GM12892 (cell line): ENCODE measurements at places on chromosomes 5 and 9.

DNA sequence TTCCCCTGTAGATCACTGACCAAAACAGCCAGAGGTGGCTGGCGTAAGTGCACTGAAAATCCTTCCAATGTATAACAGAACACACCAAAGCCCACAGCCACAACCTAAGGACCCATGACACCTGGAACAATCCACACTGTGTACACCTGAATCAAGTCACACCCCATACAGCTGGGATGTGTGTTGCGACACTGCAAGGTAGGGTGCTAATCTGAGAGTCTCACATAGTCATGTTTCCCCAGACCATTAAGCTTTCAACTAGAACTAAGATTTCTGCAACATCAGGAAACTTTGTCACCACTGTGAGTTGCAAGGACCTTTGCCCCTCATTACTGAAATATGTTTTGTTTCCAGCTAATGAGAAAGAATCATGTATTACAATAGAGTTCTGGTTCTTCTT, 59.4 kb downstream of the MED27 start:
- no peak for DNase-seq

- no peak for DNase-seq
Measured at GRCh38 chr9:69678843-69679538, 6.8 kb upstream of the APBA1 start.

GRCh38 chr9:105437704-105438103, 10.1 kb upstream of the FSD1L start:
- DNase-seq = no peak

DNA sequence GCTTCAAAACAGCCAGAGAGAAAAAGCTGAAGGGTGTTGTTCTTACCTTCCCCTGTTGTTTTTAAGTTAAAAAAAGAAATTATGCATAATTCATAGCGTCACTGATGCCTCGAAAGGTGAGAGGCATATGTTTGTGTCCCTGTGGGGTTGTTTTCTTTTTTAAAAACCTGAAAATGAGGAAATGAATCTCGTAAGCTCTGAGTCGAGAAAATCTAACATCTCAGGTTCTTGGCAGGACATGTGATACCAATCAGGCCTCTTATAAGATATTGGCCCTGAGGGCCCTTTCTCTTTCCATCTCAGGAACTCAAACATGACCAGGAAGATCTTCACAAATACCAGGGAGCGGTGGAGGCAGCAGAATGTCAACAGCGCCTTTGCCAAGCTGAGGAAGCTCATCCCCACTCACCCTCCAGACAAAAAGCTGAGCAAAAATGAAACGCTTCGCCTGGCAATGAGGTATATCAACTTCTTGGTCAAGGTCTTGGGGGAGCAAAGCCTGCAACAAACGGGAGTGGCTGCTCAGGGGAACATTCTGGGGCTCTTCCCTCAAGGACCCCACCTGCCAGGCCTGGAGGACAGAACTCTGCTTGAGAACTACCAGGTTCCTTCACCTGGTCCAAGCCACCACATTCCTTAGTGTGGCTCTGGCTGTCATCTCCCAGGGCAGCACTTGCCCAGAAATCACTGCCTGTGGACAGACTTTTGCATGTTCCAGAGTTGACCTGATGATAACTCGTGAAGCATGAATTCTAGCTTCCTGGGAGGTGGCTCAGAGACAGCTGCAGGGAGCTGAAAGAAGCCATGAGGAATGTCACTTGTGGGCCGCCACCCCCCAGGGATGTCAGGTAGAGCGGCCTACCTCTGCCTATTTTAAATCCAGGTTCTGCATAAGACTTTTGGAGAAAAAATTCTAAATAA, at the start of gene TAL2:
TSS of gene TAL2 (plus strand) at position 274 of the 921 bp plus-strand sequence. CDS start at position 314, 40 bp downstream.
- DNase-seq = no peak

DNA sequence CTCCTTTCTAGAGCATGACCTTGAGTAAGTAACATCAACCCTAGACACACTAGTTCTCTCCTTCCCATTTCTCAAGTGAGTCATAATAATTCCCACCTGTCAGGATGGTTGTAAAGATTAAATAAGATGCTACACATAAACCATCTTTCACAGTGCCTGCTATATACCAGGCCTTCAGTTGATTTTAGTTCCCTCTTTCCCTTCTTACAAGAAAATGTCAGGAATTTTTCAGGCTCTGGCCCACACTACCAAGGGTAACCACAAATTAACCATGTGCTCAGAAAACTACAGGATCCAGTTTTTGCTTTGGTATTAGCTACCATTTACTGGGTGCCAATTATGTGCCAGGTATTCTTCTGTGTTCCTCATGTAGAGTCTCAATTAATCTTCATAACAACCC, 42.7 kb upstream of the RARS1 start:
- no peak for DNase-seq

GRCh38 chr5:171149333-171149732, 159.7 kb upstream of the TLX3 start:
- DNase-seq = no peak

DNA sequence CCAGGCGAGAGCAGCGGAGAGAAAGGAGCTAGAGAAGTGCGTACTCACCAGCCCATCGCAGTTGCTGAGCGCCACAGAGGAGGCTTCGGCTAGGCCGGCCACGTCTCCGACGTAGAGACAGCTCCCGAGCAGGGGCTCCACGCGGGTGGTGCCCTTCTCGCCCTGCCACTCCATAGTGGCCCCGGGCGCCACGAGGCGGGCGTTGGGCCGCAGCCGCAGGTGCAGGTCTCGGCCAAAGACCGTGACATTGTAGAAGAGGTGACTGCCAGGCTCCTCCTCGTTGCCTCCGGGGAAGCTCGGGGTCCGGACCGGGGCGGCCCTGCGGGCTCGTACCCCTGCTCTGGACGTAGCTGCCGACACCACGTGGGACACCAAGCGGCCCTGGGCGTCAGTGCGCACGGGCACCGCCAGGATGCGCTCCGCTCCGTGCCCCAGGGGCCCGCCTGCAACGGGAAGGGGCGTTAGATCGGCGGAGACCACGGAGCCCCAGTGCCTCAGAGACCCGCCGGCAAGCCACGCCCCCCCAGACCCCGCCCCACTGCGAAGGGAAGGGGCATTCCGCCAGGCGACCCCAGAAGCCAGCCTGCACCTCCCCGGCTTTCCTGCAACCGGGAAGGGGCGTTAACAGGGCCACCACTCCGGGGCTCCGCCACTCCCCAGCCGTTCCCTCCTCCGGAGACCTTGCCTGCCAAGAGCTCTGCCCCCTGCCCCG, 1.4 kb downstream of the ADAMTS2 start:
- no peak for DNase-seq

DNA sequence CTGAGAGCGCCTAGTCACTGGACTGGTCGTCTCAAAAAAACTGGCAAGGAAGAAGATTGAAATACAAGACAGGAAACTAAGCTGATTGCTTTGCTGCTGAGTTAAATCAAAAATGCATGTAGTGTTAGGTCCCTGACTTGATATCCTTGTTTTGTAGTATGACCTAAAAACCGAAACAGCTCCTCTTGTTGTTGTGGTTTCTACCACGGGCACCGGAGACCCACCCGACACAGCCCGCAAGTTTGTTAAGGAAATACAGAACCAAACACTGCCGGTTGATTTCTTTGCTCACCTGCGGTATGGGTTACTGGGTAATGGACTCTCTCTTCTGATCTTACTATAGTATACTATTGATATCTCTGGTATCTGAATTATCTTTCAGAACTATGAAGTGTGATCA, 4.3 kb downstream of the MTRR start:
- no peak for DNase-seq

DNA sequence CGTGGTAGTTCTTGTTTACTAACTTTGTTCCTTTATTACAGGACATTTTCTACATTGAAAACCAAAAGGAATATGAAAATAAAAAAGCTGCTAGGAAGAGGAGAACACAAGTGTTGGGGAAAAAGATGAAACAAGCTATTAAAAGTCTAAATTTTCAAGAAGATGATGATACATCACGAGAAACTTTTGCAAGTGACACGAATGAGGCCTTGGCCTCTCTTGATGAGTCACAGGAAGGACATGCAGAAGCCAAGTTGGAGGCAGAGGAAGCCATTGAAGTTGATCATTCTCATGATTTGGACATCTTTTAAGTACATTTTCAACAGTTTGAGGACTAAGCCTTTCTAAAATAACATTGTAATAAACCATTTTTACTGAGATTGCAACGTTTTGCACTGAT, 23.8 kb downstream of the PHAX start:
- no peak for DNase-seq

GRCh38 chr5:112923988-112924387, 2.0 kb upstream of the REEP5 start:
- no peak for DNase-seq

DNA sequence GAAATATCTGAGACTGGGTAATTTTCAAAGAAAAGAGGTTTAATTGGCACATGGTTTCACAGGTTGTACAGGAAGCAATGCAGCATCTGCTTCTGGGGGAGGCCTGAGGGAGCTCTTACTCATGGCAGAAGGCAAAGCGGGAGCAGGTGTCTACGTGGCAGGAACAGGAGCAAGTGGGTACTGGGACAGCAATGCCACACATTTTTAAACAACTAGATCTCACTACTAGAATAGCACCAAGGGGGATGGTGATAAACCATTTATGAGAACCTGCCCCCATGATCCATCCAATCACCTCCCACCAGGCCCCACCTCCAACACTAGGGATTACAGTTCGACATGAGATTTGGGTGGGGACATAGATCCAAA, 47.6 kb upstream of the HOMER1 start:
- no peak for DNase-seq

- no peak for DNase-seq
Measured at GRCh38 chr5:131783874-131784273, 12.9 kb downstream of the FNIP1 start.

GRCh38 chr5:138241688-138242571, 28.8 kb upstream of the CDC23 start:
- DNase-seq = no peak

GRCh38 chr5:77791356-77791755, 15.2 kb upstream of the TBCA start:
- no peak for DNase-seq

DNA sequence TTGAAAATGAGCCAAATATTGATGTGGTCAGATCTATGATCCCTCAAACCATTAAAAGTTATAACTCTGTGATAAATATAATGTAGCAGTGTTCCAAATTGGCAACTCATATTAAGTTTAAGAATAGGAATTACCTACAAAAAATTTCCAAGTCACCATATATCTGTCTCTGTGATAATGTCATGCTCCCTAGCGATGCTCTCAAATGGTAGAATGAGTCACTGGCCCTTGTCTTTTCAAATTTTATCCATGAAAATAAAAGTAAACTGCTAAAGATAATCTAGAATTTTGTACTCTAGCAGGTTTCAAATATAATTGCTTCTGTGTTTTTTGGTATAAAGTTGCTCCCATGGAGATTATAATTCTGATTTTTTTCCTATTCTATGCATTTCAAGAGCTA, 277.1 kb downstream of the PDE4D start:
- DNase-seq = no peak

DNA sequence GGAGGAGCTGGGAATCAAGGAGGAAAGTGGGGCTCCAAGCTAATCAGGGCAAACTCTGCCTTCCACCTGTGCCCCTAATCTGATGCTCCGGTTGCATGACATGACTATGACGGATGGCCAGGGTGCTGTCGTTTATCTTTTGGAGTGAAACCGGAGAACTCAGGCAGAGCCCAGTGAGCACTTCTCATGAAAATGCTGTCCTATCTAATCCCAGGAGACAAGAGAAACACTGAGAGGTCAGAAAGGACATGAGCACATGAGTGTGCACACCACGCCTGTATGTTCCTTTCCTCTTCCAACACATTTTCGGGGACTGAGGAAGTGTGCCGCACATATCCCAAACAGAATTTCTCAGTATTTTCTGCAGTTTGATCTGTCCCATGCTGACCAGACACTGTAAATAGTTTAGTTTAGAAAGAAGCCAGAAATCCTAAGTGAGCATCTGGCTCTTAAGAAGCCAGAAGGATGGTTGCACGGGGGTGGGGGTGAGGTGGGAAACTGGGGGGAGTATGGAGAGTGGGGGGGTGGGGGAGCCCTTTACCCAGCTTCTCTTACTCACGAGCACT, 217.1 kb downstream of the TSSK1B start:
- DNase-seq = no peak

GRCh38 chr9:135079676-135080075, 7.8 kb upstream of the OLFM1 start:
- no peak for DNase-seq

DNA sequence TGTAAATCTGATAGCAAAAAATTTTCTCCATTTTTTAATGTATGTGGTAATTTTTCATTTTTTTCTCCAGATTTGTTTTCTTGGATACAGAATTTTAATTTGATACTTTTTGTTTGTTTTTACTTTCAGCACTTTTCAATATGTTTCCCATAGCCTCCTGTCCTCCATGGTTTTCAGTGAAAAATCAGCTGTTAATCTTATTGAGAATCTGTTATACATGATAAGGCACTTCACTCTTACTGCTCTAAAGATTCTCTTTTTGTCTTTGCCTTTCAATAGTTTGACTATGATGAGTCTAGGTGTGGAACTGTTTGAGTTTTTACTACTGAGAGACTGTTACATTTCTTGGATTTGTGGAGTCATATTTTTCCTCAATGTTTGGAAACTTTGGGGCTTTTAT, 455.7 kb upstream of the NUDT12 start:
- no peak for DNase-seq

DNA sequence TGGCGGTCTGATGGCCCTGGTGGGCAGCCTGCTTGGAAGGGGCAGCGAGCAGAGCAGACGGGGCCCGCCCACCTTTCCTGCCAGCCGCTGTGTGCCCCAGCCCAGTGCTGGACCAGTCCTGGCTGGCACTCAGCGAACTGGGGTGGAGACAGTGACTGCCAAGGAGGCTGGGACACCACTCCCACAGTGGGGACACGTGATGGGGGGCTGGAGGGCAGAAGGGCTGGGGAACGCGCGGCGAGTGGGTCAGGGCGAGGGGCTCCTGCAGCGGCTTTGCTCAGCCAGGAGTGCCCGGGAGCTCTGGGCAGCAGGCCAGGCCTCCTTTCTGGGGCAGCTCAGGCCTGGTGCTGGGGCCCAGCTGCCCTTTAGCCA, 19.5 kb downstream of the NCS1 start:
- no peak for DNase-seq

DNA sequence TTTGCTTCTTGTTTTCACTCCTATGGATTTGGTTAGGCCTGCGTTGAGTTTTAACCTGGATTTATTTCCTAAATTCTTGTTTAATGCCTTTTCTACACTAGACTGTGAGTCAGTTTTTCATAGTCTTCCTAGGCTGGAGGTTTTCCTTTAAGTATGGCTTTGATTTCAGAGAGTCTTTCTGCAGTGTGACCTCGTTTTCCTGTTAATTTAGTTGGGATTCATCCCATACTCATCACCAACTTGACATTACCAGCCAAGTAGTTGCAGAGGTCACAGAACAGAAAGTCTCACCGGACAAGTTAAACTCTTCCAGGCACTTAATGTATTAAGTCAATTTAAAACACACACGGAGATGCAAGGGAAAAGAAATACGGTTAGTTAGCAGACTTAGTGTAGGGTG, 29.7 kb upstream of the AUH start:
- no peak for DNase-seq

DNA sequence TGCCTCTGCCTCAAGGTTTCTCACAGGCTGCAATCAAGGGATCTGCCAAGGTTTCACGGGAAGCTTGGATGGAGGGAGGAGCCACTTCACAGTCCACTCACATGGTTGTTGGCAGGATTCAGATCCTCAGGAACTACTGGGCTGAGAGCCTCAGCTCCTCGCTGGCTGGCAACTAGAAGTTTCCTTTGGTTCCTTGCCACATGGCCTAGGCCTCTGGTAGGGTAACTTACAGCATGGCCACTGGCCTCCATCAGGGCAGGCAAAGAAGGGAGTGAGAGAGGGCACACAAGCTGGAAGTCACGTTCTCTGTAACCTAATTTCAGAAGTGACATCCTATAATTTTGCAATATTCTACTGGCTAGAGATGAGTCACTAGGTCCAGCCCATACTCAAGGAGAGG, 32.2 kb downstream of the SPOCK1 start:
- no peak for DNase-seq
